Fibroblast of skin of left quadriceps (primary cell): ENCODE measurements at places on chromosomes 11 and 22.

DNA sequence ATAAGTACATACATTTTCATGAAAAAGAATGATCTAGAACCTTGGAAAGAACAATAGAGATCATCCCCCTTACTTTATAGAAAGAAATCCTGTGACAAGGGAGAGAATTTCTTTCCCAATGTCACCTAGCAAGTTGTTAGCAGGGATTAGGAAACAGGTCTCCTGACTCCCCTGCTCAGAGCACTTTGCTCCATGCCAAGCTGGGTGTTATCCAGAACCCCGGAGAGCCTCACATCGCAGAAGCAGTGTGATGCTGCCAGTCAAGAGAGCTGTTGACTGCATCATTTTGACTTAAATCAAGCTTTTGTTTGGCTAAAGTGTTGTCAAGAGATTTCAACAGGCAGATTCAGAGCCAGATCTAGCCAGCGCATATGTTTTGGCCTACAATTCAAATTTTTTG, 3.6 kb upstream of the RRAS2 start:
- DNase-seq: no peak

- DNase-seq: no peak
Measured at GRCh38 chr11:1072821-1073231, 1.8 kb upstream of the MUC2 start.

DNA sequence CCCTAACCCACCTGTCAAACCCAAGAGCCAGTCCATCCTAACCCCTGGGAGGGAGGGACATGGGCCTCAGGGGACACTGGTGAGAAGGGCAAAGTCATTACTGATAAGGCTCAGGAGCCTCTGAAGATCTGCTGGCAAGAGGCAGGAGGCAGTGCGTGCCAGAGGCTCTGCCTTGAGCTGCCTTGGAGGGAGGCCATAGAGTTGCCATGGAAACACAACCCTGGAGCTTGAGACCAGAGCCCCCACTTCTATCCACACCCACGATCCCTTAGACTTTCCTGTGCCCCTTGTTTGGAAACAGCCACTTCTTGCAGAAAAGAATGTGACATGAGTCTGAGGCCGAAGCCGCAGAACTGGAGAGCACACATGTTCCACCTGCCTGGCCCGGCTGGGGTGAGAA, 89.7 kb upstream of the CSNK2A3 start:
- no peak for DNase-seq

GRCh38 chr11:27976262-27976661, 131.7 kb downstream of the KIF18A start:
- DNase-seq: no peak

DNA sequence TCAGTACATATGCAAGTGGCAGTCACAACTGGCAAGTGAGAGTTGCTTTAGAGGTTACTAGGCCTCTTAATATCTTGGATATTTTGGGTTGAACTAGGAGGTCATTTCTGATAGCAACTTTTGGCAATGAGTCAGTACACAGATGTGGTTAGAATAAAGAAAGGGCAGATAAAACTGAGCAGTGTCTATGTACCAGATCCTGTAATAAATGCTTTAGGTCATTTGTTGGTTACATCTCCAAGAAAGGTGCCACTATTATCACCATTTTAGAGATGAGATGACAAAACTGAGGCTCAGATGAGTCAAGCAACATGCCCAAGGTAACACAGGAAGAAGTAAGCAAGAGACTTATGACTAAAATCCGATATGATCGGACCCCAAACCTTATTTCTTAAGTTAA, 25.0 kb downstream of the MAML2 start:
- no peak for DNase-seq

GRCh38 chr11:85989746-85990145, 79.1 kb downstream of the PICALM start:
- no peak for DNase-seq

- DNase-seq: no peak
Measured at GRCh38 chr11:111253630-111254029, 8.1 kb downstream of the POU2AF2 start.

GRCh38 chr22:50112151-50113118, 22.6 kb downstream of the MOV10L1 start:
- DNase-seq: peak; percentile 52

GRCh38 chr22:22099833-22100812, 117.5 kb upstream of the TOP3B start:
- DNase-seq: no peak

- peak; percentile 44 for DNase-seq
Measured at GRCh38 chr11:102309621-102310541, 7.4 kb upstream of the BIRC3 start.

DNA sequence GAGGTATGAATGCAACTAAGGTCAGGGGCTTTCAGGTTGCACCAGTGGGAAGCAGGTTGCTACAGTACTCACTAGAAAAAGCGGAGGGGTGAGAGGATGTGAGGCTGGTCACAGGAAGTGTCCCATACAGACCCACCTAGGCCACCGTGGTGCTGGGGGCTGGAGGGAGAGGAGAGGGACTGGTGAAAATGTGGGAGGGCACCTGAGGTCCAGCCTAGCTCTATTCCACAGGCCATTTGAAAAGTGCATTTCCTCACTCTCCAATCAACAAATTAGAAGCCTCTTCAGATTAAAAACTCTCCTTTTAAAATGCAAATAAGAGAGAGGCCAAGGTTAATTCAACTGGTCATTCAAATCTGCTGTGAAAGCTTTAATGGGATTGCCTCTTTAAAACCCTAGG, 38.6 kb upstream of the NCAM1 start:
- DNase-seq: no peak

GRCh38 chr11:122685041-122685440, 29.5 kb downstream of the UBASH3B start:
- DNase-seq: no peak

DNA sequence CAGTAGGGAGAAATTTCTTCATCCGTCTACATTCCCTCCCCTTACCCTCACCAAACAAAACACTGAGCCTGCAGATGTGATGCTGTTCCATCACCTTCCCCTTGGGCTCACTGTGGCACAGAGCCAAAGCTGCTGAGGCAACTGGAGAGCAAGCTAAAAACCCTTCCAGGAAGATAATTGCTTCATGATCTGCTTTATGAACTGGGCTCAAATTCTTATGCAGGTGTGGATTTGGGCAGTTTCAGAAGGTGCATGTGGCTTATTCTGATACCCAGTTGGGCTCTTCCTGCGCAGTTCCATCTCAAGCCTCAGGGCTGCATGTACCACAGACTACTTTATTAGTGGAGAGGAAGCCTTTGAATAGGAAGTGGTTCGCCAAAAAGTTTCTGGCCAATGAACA, 58.3 kb downstream of the AAMDC start:
- no peak for DNase-seq

- DNase-seq: no peak
Measured at GRCh38 chr22:32307617-32308016, 50.0 kb upstream of the RFPL3 start.

DNA sequence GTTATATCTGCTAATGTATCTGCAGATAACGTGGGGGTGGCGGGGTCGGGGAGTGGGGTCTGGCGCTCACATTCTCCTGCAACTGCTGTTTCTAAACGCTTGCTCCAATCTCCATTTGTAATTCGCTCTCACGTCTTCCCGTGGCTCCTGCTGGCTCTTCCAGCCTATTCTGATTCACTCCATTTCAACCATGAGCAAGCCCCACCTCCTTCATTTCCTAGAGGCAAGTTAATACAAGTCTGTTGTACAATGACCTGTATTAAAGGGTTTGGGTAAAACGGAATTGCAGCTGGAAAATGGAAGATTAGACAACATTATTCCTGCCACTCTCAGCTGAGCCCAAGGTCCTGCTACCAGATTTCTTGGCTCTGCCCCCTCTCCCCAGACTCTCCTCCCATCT, 132.3 kb downstream of the CSNK2A3 start:
- DNase-seq: no peak

DNA sequence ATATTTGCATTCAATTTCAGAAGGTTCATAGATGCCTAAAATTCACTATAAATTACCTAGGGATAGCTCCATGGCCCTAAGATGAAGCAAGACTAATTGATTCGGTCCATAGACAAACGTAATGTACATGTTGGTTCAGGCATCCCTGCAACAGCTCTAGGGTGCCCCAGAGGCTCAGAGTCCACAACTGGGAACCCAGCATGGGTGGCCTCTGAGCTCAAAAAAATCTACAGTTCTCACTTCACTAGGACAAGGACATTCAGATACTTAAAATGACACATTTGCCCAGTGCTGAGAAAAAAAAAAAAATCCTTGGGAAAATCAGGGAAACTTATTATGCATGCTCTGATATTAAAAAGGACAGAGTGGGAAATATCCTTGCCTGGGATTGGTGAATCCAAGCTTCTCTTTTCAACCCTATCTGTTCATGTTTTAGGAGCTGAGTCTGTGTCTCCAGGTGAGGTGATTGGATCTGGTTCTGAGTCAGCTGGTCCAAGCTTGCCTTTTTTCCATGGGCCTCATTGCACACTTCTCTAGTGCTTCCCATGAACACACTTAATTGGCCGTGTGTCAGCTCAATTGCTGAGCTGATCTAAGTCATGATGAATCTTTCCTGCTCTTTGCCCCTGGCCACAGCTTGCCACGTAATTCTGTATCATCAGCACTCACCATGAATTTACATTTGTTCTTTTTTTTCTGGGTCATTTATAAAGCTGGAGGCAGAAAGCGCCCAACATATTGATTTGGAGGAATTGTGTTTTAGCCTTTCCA, 116.3 kb upstream of the RCN1 start:
- peak; percentile 40 for DNase-seq

DNA sequence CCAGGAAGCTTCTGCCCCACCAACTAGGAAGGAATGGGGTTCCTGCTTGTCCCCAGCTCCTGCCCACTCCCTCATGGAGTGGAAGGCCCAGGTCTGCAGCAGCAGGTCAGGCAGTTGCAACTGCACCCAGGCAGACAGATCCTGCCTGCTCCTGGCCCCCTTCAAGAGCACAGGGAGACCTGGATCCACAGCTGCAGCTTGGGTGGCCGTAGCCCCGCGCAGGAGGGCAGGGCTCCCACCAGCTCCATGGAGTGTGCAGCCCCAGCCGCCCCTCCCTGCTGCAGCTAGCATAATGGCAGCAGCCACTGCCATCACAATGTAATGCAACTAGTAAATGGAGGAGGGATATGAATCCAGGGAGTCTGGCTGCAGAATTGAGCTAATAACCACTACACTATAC, 187.5 kb upstream of the PLET1 start:
- DNase-seq: no peak

DNA sequence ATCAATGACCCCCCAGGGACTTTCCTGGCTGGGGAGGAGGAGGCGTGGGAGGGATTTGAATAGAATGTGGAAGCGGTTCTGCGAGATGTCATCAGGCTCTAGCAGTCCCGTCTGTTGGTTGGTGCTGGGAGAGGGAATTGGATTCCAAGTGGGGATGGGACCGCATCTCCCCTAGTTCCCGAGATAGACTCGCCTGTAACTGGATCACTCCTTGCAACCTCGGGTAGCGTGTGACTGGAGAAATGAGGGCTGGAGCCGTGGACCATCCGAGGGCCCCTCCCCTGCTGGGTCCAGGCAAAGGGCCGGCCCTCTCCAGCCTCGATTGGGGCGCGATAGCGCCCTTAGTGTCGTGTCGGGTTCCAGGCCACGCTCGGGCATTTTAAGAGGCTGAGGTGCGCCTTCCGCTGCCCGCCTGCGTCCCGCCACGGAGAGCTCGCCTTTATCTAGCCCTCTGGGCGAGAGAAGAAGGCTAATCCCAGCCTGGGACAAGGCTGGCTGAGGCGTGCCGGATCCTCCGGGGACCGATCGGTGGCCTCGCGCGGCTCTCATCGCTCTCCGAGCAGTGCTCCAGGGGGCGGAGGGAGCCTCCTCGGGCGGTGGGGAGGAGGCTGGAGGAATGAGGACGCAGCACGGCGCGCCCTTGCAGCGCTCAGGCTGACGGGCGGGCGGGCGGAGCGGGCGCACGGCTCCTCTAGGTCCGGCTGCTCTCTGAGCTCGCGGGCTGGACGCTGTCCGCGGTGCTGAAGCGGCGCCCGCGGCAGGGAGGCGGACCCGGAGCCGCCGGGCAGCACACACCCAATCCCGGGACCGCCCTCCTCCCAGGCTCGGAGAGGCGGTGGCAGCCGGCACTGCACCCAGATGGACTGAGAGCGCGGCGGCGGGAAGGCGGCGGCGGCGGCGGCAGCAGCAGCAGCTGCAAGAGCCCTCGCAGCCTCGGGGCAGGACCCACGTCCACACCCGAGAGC, 107.8 kb downstream of the OSBP2 start:
- peak; percentile 78 for DNase-seq

GRCh38 chr11:12531020-12531419, 143.2 kb upstream of the TEAD1 start:
- no peak for DNase-seq

- DNase-seq: peak; percentile 85
Measured at GRCh38 chr11:63667995-63668795, 3.0 kb downstream of the ATL3 start.

- DNase-seq: no peak
Measured at GRCh38 chr22:50338860-50339462, 4.2 kb upstream of the PPP6R2 start.

GRCh38 chr11:113387605-113388211, at the start of gene ANKK1:
Gene ANKK1, plus strand, starts transcription at chr11:113387779. Its CDS starts 106 bp downstream, at chr11:113387885.
- no peak for DNase-seq

DNA sequence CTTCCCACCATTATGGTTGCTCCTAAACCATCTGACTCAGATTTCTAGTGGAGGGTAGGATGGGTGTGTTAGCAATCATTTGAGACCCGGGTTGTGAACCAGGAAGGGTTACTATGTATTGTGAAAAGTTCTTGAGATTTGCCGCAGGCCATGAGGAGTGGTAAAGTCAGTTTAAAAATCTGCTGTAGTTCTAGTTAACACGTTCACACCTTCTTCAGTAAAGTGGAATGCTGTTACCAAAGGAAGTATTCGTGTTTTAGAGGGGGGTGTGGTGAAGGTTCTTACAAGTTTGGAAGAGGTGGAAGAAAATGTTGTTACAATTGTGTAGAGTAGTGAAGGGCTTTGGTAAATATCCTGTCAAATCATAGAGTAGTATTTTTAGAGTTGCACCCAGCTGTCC, 2.6 kb downstream of the MTMR3 start:
- no peak for DNase-seq

DNA sequence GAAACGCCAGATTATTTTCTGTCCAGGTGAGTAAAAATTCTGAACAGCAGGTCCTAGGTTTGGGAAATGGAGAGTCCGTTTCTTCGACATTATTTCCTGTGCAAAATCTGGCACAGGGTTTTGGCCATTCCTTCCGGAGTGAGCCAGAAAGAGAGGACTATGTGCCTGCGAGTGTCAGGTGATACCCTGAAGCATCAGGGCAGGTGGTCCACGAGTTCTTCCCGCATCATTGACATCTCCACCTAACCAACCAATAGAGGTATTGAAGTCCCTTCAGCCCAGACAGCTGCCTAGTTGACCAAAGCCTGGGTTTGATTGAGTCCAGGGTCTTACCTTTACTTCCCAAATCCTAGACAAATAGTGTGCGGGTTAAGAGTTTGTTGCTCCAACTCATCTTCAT, 808 bp downstream of the SNAP29 start:
- no peak for DNase-seq

DNA sequence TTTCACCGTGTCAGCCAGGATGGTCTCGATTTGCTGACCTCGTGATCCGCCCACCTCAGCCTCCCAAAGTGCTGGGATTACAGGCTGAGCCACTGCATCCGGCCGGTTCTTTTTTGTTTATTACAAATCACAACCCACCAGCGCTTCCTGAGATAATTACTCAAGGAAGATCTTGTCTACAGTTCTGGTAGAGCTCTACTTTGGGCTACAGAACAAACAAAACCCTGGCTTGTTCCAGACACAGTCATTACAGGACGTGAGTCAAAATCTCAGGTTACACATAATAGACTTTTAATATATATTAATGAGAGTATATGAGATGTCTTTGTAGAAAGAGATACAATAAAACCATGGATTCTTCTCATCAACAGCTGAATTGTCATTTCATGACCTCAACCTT, 42.8 kb upstream of the NUP50 start:
- no peak for DNase-seq
